Activated T-cell treated with anti-CD3 and anti-CD28 coated beads for 24 hours (primary cell): ENCODE measurements at places on chromosomes 13 and 19.

DNA sequence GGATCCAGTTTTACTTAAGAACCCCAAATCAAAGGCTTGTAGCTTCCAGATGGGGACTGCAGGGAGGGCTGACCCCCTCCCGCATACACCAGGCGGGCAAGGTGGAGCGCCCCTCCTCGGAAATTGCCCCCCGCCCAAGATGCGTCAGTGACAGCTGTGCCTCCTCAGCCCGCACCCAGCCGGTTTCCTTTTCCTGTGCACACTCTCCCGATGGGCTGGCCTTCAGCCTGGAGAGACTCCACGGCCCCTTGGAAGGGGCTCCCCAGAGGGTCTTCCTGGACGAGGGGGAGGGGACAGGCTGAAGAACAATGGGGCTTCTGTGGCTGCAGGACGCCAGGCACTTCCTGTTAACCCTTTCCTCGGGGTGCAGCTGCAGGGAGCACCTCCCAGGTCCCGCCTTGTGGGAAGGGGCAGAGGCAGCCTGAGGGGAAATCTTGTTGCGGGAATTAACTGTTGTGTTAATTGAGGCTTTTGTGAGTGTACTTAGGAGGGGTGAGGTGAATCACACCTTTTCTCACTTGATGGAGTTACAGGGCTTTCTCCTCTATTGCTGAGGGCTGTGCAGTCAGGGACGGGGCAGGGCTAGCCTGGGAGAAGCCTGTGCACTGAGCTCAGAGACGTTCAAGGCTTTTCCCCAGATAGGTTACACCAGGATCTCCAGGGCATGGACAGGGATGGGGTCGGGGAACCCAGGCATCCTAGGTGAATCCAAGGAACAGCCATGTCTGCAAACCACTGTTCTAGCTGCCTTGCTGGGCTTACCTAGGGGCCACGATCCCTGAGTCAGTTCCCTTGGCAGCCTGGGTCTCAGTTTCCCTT is 14.3 kb downstream of the IER2 start:
- DNase-seq, result no peak

GRCh38 chr19:44042147-44042546 is 9.7 kb upstream of the ZNF223 start:
- DNase-seq, result no peak

DNA sequence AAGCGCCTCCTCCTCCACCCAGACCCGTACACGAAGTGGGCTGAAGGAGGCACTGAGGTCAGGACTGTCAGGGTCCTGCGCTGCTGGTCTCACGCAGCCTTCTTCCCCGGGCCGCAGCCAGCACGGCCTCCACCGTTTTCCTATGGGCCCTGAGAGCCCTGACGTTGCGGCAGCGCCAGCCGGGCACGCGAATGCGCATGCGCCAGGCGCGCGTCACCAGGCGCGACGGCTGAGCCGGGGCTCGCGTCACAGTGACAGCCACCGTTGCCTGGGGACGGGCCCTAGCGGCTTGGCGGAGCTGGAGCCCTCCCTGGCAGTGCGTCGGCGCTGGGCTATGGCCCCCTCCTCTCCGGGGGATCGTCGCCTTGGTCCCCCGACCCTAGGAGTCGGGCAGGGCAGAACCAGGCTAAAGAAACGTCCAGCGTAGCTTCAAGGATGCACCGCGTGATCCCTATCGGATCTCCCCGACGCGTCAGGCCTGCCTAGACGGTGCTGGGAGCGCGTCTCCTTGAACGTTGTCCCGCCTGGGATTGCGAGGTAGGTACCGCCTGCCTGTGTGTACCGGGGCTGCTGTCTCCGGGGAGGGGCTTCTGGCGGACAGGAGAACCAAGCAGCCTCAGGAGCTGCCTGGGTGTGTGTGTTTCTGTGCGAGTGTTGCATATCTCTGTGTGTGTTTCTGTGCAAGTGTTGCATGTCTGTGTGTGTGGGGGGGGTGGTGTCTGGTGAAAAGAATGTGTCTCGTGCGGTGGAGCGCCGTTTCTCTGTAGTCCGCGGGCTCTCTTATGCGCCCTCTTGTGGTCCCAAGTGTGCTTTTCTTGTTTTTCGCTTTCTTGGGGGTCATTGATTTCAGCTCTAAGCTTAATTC is 43.2 kb downstream of the ZNF571 start:
- DNase-seq, result peak; percentile 24

- peak; percentile 66 for DNase-seq
Observed at GRCh38 chr19:48511800-48512503, at the start of gene LMTK3. LMTK3 (minus strand) TSS chr19:48511835; CDS start chr19:48511576, 259 bp downstream.

DNA sequence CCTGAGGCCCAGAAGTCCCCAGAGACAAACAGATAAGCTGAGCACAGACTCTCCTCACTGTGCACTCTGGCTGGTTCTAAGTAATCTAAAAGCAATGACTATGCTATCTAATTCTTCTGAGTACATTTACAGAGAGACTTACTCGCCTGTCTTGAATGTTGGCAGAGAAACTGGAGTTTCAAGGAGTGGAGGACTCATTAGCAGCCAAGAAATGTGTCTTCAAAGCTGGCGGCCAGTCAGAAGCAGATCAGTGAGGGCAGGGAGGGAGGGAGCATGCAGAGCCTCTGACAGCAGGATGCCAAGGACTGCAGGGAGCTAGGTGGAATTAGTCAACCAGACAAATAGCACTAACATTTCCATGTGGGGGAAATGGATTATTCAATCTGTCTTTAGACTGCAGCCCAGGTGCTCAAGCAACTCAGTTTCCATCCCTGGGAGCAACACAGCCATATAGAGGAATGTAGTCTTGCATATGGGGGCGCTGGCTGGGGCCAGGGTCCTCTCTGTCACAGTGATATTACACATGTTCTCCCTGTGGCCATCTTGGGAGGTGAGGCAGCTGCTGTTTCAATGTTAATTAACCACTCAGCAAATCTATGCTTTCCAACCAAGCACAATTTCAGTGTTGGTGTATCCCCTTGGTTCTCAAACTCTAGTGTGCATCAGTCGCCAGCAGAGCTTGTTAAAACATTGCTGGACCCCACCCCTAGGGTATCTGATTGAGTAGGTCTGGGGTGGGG is 97.9 kb downstream of the CCNA1 start:
- no peak for DNase-seq

DNA sequence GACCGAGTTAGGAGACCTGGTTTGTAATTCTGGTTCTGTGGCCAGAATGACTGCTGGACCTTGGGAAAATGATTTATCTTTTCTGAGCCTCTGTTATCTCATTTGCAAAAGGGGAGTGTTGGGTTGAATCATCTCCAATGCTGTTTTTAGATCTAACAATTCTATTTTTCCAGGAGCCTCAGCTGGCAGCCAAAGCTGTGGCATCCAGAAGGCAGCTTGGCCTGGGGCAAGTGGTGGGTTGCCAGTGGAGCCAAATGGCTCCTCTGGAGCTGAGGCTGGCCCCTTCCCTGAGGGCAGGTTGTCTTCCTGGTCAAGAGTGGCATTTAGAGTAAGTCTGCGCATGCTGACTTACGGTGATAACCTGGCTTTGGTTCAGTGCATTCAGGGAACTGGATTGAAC is 21.3 kb downstream of the B3GLCT start:
- DNase-seq, result no peak
